Muscle of leg (tissue), 16 donors: ENCODE measurements at places on chromosomes 5 and 9.

GRCh38 chr5:91263898-91264297, 119.2 kb downstream of the ARRDC3 start:
- no peak for DNase-seq

- no peak for DNase-seq
These were observed 3.6 kb downstream of the RIC1 start for GRCh38 chr9:5632540-5632939.

DNA sequence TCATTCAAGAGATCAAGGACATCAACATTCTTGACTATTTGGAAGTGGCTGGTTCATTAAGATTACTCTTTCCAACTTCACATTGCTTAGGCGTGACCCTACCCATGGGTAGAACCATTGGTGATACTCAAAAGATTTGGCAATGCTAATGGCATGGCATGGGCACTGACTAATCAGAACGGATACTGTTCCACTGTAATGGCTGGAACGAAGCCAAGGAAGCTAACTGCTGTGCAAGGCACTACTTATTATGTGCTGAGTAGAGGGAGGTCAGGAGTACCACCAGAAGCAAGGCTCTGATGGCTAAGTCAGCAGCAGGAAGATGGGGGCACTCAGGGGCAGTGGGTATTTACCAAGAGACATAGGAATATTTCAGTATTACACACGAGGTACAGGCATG, 31.9 kb downstream of the GNA14 start:
- no peak for DNase-seq

DNA sequence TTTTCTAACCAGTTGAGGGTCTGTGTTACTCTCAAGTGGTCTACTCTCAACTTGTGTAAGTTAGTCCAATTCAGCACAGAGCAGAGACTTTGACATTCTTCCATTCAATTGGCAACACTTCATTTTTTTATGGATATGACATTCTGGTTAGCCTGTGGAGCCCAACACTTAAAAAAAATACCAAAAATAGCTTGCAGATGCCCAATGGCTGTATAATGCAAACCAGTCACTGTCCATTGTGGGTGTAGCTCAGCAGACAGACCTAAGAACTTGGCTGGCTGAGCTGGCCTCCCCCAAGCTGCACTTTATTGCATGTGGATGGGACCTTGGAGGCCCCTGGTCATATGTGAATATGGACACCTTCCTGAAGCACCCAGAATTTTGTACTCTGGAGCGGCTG, 103.2 kb downstream of the DPYSL3 start:
- no peak for DNase-seq

GRCh38 chr5:100900796-100901781, 2.0 kb downstream of the ST8SIA4 start:
- DNase-seq: peak; percentile 82
